Activated CD4-positive, CD25-positive, alpha-beta regulatory T cell (primary cell): ENCODE measurements at places on chromosomes 4 and X.
A peak's percentile ranks its signal among the peaks of the same experiment; 100 is the strongest.

- DNase-seq, result no peak
Observed at GRCh38 chrX:41327341-41327740, 6.6 kb upstream of the DDX3X start.

GRCh38 chr4:55733932-55734331, 85.7 kb upstream of the EXOC1L start:
- DNase-seq, result no peak

GRCh38 chrX:110022599-110023448, 19.9 kb downstream of the TMEM164 start:
- no peak for DNase-seq

- DNase-seq, result no peak
Observed at GRCh38 chr4:31548021-31548420, 827.9 kb downstream of the PCDH7 start.

DNA sequence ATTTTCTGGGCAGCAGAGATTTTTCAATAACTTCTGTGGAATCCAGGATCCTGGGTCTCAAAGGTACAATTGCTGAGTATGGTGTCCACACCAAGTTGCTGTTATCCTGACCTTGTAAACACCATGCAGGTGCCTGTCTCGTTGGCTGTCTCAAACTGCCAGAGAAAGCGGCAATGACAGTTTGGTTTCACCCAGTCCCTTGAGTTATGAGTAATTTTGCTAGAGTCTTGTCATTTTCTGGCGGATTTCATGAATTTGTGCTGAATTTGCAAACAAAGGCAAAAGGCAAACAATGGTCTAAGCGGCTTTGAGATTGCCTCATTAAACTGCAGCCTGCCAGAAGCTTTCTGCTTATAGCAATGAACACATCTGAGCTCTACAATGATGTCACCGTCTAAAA, 847.9 kb downstream of the RAB28 start:
- DNase-seq, result no peak

DNA sequence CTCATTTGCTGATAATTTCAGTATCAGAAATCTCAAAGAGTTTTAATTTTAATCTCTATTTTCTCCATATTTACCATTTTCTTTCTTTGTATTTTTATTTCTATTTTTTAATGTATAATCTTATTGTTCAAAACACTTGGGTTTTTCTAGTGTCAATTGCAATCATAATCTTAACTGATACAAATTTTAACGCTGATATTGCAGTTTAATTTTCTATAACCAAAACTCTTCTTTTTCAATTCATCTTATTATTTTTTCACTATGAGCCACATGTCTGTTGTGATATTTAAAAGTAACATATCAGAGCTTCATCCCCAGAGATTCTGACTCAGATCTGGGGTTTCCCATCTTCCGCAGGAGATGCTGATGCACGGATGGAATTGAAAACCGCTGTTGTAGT, 16.2 kb downstream of the ADAM29 start:
- no peak for DNase-seq

- peak; percentile 31 for DNase-seq
Observed at GRCh38 chr4:149980941-149981340, 97.3 kb upstream of the DCLK2 start.

GRCh38 chr4:11542952-11543351, 114.3 kb upstream of the HS3ST1 start:
- no peak for DNase-seq

DNA sequence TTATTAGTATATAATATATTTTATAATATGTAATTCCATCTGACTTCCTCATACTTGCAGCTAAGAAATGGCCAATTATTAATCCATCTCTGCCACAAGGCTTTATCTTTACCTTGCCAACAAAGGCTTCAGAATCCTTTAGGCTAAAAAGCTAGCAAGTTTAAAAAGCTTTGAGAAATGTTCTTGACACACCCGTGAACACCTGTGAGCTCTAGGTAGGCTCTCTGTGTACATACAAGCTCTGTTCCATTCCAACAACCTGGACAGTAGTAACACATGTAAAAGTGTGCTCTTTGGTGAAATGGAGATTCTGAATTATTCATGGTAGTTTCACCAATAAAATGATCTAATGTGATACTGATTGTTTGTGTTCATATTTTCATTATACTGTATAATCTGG, 49.7 kb upstream of the USP9X start:
- no peak for DNase-seq

GRCh38 chrX:4373791-4374190, 660.3 kb upstream of the PRKX start:
- no peak for DNase-seq

DNA sequence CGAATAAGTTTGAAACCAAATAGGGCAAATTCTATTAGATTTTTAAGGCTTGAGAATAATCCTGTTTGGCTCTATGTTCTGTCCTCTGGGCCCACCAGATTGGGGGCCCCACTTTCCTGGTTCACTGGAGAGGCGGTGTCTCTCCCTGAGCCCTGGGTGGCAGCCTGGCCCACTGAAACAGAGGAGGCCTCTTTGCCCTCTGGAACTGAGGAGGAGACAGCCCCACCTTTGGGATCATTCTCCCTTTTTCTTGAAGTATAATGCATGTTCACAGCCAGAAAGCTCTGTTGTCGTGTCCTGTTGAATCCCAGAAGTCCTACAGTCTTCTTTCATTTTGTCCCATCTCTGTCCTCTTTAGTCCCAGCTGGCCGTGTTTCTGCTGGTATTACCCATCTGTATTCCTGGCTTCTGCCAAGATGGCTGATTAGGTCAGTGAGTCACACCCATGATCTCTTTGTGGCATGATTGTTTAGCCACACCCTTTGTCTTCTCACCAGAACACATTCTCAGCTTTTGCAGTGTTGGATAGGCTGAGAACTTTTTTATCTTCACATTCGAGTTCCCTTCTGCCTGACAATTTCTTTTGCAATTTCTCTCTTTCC, 8.1 kb upstream of the TBC1D25 start:
- DNase-seq, result no peak

DNA sequence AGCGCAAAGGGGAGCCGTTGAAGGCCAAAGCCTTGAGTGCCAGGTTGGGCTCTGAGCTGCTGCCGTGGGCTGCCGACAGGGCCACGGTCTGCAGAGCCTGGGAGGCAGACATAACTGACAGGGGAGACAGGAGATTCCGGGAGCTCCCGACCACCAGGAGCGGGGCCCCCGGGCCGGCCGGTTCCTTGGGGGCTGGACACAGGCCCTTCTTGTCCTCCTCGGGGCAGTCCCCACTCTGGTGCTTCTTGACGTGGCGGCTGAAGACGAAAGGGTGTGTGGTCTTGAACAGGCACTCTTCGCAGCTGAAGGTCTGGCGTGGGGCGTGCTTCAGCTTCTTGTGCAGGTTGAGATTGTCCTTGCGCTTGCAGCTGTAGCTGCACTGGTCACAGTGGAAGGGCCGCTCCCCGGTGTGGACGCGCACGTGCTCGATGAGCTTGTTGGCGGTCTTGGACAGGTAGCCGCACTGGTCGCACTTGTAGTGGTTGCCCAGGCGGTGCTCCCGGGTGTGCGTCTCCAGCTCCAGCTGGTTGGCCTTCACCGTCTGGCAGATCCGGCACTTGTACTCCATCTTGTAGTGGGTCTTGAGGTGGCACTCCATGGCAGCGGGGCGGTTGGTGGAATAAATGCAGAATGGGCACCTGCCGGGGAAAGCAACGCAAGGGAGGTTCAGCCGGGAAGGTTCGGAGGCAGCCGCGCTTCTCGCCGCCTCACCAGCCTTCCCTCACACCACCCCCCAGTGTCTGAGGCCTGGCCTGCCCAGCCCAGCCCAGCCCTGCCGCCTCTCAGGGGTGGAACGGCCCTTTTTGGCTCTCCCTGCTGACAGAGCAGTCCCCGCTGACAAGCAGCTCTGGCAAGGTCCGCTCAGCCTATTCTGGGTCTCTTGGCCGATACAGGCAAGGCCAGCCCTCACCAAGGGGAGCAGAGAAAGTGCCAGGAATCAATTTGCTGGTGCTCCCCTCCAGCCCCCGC, 81.3 kb downstream of the C4orf51 start:
- DNase-seq, result no peak

- DNase-seq, result peak; percentile 41
Observed at GRCh38 chr4:163166041-163166579, 580 bp downstream of the NAF1 start.

GRCh38 chrX:3713225-3713936, at the start of gene PRKX:
Gene PRKX (minus strand): TSS chrX:3713649. CDS start chrX:3713253, 396 bp downstream.
- DNase-seq, result peak; percentile 22

GRCh38 chr4:158208963-158209640, 1.2 kb upstream of the TMEM144 start:
- DNase-seq, result no peak

GRCh38 chr4:1170976-1171310, 1.4 kb downstream of the SPON2 start:
- no peak for DNase-seq

GRCh38 chr4:174742561-174742960, 86.5 kb downstream of the GLRA3 start:
- no peak for DNase-seq

GRCh38 chr4:101049549-101050001, 297.8 kb downstream of the PPP3CA start:
- DNase-seq, result no peak

- no peak for DNase-seq
Observed at GRCh38 chrX:137234651-137235402, 201.0 kb upstream of the GPR101 start.

DNA sequence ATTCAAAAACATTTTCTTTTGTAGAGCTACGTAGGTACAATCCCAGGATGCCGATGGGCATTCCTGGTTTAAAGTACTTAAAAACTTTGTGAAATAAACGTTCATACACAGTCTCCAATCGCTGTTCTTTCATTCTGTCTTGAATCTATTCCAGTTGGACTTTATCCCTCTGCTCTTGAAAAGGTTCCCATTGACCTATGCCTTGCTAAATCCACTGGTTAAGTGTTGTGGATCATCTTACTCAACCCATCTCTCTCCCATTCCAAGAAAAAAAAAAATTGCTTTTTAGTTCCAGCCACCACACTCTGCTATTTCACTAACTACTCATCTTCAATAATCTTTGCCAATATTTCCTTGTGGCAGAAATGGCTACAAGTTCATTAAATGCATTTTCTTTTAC, 542.3 kb upstream of the GRIA3 start:
- DNase-seq, result no peak

- no peak for DNase-seq
Observed at GRCh38 chr4:171644430-171645057, 168.7 kb upstream of the GALNTL6 start.
